AG10803 (cell line): ENCODE measurements at places on chromosomes 1 and 21.
A peak's percentile ranks its signal among the peaks of the same experiment; 100 is the strongest.

- DNase-seq, result peak; percentile 54
Measured at GRCh38 chr1:246155923-246156322, 351.2 kb downstream of the SMYD3 start.

DNA sequence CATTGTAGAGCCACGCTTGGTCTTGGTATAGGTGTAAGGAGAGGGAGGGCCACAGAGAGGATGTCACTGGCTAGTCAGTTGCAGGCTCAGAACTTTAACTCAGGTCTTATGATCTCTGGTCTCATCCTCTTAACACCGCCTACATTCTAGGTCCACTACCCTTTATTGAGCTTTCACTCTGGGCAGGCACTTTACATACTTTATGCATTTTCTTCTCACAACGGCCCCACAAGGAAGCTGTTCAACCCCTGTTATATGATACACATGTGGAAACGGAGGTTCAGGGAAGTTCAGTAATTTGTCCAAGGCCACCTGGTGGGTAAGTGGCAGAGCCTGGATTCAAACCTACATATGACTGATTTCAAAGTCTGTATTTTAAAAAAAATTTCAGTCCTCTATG is 25.3 kb upstream of the RCAN3 start:
- DNase-seq, result no peak

DNA sequence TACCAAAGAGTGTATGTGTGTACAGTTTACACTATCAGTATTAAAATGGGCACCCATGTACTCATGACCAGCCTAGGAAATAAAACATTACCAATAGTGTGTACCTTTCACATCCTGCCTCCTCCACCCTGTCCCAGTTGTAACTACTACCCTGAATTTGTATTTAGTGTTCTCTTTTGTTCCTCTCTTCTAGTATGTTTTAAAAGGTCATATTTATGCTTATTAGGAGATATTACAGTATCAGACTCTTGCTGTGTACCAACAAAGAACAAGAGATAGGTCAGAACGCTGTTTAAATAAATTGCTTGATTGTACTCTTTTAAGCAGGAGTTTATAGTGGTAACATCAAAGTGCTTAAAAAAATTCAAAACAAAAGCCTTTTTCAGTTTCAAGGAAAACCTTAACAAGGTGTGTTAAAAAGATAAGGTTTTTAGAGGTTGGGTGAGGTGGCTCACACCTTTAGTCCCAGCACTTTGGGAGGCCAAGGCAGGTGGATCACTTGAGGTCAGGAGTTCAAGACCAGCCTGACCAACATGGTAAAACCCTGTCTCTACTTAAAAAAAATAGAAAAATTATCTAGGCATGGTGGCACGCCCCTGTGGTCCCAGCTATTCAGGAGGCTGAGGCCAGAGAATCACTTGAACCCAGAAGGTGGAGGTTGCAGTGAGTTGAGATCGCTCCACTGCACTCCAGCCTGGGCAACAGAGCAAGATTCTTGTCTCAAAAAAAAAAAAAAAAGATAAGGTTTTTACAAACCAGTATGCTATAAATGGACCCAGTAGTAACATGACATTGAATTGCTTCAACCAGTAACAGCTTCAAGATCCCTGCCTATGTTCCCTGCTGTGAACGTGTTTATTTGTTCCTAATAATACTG is 35.9 kb downstream of the MPZL1 start:
- DNase-seq, result no peak

DNA sequence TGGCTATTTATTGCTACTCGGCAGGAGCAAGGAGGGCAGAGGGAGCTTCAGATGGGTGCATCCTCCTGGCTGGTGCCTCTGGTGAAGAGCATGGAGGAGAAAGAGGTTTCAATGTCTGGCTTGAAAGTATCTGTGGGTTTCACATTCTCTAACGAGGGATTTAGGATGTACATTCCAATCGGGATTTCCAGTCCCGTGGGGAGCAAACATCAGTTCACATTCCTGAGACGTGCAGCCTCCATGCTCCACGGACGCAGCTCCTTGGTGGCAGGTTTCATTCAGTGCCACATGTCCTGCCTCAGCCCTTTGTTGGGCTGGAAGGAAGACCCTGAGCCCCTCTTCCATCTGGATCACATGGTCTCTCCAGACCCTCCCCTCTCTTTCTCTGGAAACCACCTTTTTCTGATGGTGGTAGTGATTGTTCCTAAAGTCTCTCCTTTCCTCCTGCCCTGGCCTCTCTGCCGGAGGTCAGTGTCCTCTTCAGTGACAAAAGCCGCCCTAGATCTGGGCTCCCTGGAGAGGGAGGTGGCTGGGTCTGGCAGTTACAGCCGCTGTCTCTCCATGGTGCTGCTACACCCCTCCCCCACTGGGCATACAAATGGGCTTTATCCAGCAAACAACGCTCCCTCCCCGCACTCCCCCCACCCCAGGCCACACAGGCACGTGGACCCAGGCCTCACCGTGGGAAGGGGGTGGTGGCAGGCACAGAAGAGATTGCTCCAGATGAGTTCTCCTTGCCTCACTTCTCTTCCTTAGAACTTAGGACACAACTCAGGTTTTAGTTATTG is 826 bp upstream of the CA14 start:
- DNase-seq, result peak; percentile 53

DNA sequence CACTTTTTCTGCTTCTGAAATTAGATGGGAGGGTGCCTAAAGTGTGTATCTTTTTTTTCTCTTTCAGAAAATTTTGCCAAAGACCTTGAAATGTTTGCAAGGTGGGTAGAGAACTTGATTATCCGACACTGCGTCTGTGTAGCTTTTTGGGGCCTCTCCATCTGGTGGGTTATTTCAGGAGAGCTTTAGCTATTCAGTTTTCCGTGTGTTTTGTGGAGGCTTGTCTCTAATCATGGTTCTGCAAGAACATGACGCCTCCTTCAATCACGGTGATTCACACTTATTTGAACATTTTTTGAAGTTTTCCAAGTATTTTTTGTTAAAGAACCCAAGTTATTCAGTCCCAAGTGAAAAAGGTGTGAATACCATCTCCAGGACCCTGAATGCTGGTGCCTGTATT is 4.4 kb downstream of the CENPS start:
- DNase-seq, result no peak

DNA sequence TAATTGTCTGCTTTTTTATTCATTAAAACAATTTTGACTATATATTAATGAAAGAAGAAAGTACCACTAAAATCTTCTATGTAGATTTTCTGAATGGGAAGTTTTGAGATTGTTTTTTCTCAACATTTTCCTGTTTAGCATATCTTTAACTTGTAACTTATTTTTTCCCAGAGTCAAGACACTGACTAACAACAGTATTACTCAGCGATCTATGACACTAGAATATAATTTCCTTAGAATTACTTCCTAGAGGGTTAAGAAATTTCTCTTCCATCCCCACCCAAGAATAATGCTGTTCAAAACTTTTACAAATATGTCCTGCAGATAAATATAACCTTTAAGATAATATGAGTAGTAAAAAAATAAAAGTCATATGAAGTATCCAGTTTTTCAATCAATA is 218.2 kb upstream of the NR5A2 start:
- no peak for DNase-seq

- no peak for DNase-seq
Measured at GRCh38 chr1:14840374-14840773, 241.9 kb downstream of the KAZN start.

DNA sequence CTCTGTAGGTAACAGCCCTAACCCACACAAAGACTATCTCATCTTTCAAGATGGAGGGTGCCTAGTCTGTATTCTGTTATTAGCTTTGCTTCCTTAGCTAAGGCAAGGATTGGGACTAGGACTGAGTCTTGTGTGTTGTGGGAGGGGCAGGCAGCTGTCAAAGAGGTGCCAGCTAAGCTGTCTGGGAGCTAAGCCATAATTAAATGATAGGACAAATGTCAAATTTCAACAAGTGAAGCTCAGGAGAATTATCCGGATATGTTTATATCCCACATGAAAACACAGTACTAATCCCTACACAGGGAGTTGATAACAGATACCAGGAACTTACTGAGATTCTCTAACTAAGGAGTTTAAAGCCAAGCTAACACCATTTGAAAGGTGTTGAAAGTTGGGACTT is 70.5 kb upstream of the NGF start:
- no peak for DNase-seq

DNA sequence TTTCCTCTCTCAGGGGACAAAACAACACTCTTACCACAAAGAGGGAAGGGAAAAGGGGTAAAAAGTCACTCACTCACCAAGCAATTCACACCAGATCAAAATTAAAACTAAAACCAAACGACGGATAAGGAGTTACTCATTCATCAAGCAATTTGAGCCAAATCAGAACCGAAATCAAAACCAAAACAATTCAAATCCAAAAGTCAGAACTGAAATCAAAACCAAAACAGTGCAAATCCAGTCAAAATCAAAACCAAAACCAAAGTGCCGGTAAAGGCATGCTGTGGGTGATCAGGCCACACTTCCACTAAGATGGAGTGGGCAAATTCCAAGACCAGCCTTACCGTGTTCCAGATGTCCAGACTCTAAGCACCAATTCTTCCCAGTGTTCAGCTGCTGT is 717.9 kb downstream of the AMY1C start:
- DNase-seq, result no peak

- peak; percentile 55 for DNase-seq
Measured at GRCh38 chr1:156276966-156277381, 5.7 kb downstream of the SMG5 start.

GRCh38 chr1:222062640-222063039 is 320.8 kb upstream of the DUSP10 start:
- no peak for DNase-seq
